Mesothelial cell of epicardium (in vitro differentiated cells): ENCODE measurements at places on chromosomes 3 and 15.

DNA sequence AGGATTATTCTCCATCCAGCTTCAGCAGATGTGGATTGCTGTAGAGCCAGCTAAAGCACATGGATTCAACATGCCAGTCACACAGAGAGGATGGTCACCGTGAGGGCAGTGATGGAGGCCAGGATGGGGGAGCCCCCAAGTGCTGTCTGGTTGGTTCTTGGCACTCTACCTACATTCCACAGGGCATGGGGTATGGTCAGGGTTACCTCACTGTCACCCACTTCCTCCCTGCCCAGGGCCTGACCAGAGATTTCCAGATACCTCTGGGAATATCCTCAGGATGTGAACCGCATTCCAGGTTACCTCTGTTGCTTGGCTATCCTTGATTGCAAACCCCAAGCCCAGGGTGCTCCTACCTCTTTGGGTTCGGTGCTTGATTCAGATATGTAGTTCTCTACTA lies 147.3 kb upstream of the TRIM42 start:
- DNase-seq = no peak
- H3K4me3 ChIP-seq = no peak overlapping the region
- H3K27me3 ChIP-seq = no peaks in the 10 kb centered on the region
- no peak overlapping the region for H3K27ac ChIP-seq
- H3K36me3 ChIP-seq = peaks cover 3% of the 10 kb centered on the region

DNA sequence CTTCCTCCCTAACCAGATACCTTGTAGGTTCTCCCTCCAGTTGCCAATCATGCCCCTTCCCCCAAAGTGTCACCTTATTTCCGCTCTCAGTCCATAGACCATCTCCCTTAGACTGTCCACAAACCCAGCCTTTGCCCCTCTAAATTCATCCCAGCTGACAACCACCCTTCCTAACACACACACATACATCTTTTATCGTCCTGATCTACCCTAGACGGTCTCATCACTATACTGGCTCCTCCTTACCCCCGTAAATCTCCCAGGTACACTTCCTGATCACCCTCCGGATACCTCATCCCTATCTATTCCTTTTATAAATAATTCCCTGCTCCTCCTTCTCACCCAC lies 828 bp downstream of the THOC7 start:
- H3K27me3 ChIP-seq = no peaks in the 10 kb centered on the region
- H3K27ac ChIP-seq = peak overlapping the region; percentile 97
- no peak for DNase-seq
- H3K4me1 ChIP-seq = peaks cover 35% of the 10 kb centered on the region
- peaks cover 5% of the 10 kb centered on the region for H3K36me3 ChIP-seq

GRCh38 chr15:92068121-92068520 lies 214.6 kb downstream of the SLCO3A1 start:
- peaks cover 38% of the 10 kb centered on the region for H3K27me3 ChIP-seq
- no peak overlapping the region for H3K27ac ChIP-seq
- H3K4me3 ChIP-seq = no peak overlapping the region
- no peak for DNase-seq
- no peaks in the 10 kb centered on the region for H3K36me3 ChIP-seq

- H3K27me3 ChIP-seq = no peaks in the 10 kb centered on the region
- H3K36me3 ChIP-seq = no peaks in the 10 kb centered on the region
- no peaks in the 10 kb centered on the region for H3K4me1 ChIP-seq
- no peak for DNase-seq
- H3K4me3 ChIP-seq = no peak overlapping the region
- H3K27ac ChIP-seq = no peak overlapping the region
Observed at GRCh38 chr3:27220166-27220565, 149.0 kb downstream of the NEK10 start.

DNA sequence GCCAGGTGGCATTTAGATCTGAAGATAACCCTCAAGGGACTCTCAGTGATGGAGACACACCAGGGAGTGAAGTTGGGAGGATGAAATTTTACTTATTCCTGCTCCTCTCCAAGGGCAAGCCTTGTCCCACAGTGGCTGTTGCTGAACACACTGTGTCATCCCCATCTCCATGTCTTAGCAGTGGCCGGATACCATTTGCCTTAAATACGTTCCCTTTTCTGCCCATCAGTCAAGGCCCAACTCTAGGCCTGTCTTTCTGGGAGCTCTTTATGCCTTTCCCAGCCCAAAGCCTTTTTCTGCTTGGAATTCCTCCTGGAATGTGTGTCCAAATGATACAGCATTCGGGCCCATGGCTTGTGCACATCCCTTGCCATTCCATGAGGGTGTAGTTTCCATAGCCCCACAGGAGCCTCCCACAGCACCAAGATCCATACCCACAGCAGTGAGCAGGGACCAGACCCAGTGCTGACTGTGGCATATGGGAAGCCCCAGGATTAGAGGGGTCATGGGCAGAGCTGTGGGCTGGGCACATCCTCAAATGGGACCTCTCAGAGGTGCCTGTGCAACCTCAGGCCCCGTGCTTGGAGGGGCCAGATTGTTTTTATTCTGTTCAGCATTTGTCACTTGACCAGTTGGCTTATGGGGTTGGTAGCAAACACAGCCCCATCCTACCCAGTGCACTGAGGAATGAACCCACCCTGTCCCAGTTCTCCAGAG lies 63.7 kb upstream of the PRR23C start:
- no peaks in the 10 kb centered on the region for H3K36me3 ChIP-seq
- H3K27ac ChIP-seq = no peak overlapping the region
- peaks cover 69% of the 10 kb centered on the region for H3K27me3 ChIP-seq
- no peaks in the 10 kb centered on the region for H3K4me1 ChIP-seq
- H3K4me3 ChIP-seq = no peak overlapping the region

- H3K27ac ChIP-seq = no peak overlapping the region
- peaks cover 3% of the 10 kb centered on the region for H3K4me1 ChIP-seq
- DNase-seq = no peak
- no peaks in the 10 kb centered on the region for H3K27me3 ChIP-seq
- peaks cover 18% of the 10 kb centered on the region for H3K36me3 ChIP-seq
Observed at GRCh38 chr3:125231895-125232294, 19.3 kb upstream of the SLC12A8 start.

DNA sequence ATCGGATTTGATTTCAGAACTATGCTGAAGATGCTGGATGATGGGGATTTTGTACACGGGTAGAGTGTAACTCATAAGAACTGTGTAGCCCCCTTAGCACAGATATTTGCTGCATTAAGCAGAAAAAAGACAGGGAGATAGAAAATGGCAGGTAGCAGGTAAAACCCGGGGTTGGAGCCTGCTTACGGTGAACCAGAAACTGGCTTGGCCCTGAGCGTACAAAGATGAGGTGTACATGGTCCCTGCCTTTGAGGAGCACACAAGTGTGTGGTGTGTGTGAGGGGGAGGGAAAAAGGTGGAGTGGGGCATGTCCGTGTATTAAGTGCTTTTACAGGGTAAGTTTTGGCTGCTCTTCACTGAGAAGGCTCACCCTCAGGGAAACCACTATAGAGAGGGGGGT lies 3.5 kb downstream of the LPP start:
- peaks cover 45% of the 10 kb centered on the region for H3K4me1 ChIP-seq
- H3K36me3 ChIP-seq = no peaks in the 10 kb centered on the region
- no peak overlapping the region for H3K4me3 ChIP-seq
- no peaks in the 10 kb centered on the region for H3K27me3 ChIP-seq
- DNase-seq = no peak

GRCh38 chr3:22966349-22966748 lies 236.8 kb upstream of the UBE2E2 start:
- no peaks in the 10 kb centered on the region for H3K36me3 ChIP-seq
- H3K4me3 ChIP-seq = no peak overlapping the region
- no peak overlapping the region for H3K27ac ChIP-seq
- peaks cover 38% of the 10 kb centered on the region for H3K27me3 ChIP-seq
- no peak for DNase-seq

DNA sequence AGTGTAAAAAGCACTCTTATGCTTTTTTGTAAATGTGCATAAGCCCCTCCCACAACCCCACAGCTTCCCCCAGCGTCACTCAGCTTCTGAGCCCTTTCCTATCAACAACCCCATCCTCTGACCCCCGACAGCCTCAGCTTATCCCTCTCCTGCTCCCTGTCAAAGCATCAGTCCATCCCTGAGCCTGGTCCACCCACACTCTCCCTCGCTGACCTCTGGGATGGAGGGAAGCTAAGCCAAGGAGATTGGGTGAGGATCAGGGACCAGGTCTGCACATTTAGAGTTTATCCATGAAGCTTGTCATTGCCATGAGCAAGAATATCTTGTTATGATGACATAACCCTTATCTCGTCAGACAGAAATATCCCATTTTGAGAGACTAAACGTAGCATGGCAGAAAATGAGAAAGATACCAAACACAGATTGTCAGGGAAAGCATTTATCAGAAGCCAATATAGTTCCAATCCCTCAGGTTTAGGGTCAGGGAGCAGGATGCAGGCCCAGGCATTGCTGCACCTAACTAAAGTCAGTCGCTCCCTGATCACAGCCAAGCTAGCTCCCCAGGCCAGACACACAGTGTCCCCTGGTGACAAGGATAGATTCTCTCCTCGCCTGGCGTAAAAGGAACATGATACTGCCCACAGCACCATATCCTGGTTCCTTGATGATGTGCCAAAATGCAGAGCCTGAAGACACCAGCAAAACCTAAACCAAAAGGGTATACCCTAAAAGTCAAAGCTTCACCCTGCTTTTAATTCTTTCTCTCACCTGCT lies 66.9 kb downstream of the DCLK3 start:
- H3K4me3 ChIP-seq = no peak overlapping the region
- H3K27me3 ChIP-seq = peaks cover 36% of the 10 kb centered on the region
- H3K4me1 ChIP-seq = no peaks in the 10 kb centered on the region
- H3K36me3 ChIP-seq = peaks cover 2% of the 10 kb centered on the region

DNA sequence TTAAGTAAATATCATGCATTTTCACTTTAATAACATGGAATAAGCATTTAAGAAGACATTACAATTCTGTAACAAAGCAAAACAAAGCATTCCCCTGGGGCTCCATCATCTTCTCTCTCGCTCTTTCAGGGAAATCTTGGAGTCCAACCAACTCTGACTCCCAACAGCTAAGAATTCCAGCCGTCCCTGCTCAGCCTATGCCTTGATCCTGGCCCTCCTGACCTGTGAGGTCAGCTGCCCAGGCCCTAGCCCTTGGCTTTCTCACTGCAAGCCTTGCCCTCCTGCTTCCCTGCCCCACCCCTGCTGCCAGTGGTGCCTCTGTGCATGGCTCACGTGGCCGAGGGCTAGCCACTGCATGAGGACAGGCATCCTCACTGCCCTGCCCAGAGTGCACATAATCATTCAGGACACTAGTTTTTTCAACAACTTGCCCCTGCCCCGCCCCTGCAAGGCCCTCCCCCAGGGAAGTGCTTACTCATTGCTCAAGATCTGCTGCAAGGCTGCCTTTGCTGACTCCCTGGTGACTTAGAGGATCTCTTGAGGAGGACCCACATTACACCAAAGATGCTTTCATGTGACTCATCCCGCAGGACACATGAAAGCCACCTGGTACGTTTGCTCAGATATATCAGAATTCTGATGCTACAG lies 37.6 kb downstream of the MTMR10 start:
- H3K4me3 ChIP-seq = no peak overlapping the region
- H3K36me3 ChIP-seq = peaks cover 72% of the 10 kb centered on the region
- DNase-seq = no peak
- H3K4me1 ChIP-seq = no peaks in the 10 kb centered on the region
- H3K27ac ChIP-seq = no peak overlapping the region
- H3K27me3 ChIP-seq = no peaks in the 10 kb centered on the region

DNA sequence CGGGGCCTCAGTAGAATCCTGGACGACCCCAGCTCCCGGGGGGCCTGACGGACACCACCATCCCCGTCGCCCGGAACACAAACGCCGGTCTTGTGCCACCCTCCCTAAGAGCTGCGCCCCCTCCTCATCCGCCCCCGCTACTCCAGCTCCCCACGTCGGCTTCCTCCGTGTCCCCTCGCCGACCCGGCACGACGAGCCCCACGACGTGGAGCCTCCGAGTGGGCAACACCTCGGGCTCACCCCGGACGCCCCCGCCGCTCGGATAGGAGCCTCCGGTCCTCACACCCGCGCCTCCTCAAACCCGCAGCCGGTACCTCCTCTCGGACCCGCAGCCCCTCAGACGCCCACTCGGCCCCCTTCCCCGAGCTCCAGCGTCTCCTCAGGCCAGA lies 525 bp downstream of the NPTN start:
- H3K36me3 ChIP-seq = no peaks in the 10 kb centered on the region
- H3K27ac ChIP-seq = peak overlapping the region; percentile 89
- H3K27me3 ChIP-seq = peaks cover 2% of the 10 kb centered on the region
- peak overlapping the region; percentile 83 for H3K4me3 ChIP-seq
- peaks cover 57% of the 10 kb centered on the region for H3K4me1 ChIP-seq

DNA sequence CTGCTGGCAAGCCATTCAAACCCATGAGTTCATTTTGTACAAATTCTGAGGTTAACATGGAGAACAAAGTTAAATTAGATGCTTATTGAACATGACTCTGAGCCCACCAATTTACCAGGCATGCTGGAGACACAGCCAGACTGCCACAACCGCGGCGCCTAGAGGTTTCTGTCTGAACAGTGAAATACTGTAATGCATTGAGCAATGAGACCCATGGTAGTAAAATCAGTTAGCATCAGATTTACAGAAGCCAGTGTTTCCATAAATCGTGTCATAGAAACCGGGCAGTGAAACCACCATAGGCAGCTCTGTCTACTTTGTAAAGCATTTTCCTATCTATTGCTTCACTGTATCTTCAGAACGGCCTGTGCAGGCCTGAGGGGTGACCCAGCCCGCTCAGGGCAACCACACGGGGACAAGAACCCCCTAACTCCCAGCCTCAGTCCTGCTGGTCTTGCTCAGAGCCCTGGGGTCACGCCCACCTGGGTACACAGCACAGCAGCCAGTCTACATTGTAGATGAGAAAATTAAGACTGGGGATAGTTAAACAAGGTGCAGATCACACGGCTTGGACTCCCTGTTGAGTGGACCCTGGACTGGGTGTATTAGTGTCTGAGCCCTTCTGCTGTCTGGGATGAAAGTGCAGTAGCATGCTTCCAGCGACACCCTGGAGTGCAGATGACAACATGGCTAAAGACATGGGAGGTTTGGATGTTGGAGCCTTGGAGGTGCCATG lies 44.2 kb downstream of the MGLL start:
- peaks cover 27% of the 10 kb centered on the region for H3K4me1 ChIP-seq
- H3K27ac ChIP-seq = no peak overlapping the region
- H3K4me3 ChIP-seq = no peak overlapping the region
- H3K36me3 ChIP-seq = peaks cover 2% of the 10 kb centered on the region

GRCh38 chr3:184361932-184362667 lies 590 bp downstream of the POLR2H start:
- H3K27me3 ChIP-seq = no peaks in the 10 kb centered on the region
- H3K36me3 ChIP-seq = peaks cover 14% of the 10 kb centered on the region
- H3K4me1 ChIP-seq = peaks cover 28% of the 10 kb centered on the region
- DNase-seq = no peak
- H3K4me3 ChIP-seq = peak overlapping the region; percentile 91
- peak overlapping the region; percentile 98 for H3K27ac ChIP-seq
